ENCODE measurements at places on chromosomes 13 and 19.
A peak's percentile ranks its signal among the peaks of the same experiment; 100 is the strongest.

GRCh38 chr19:29088761-29089160 lies 124.2 kb downstream of the UQCRFS1 start:
- DNase-seq: no peak

DNA sequence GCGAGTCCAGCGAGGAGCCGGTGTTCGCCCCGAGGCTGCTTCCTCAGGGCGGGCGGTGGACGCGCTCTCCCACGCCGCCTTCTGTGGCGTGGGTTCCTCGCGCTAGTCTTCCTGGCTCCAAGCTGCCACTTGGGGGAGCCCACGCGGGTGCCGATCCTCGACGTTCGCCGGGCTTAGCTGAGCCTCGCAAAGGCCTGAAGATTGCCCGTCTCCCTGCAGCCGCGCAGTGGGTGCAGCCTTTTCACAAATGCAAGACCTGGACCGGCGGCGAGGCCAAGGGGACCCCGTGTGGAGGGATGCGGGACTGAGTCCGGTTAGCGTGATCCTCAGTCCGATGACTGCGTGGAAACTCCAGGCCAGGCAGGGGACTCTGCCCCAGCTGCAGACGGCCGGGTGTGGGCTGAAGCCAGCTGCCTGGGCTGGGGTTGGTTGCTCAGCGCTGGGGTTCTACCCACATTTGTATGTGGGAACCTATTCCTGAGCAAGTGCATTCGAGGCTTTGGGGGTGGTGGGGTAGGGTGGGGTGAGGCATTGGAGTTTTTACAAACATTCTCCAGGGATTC lies 16.6 kb upstream of the LRP3 start:
- no peak for DNase-seq

DNA sequence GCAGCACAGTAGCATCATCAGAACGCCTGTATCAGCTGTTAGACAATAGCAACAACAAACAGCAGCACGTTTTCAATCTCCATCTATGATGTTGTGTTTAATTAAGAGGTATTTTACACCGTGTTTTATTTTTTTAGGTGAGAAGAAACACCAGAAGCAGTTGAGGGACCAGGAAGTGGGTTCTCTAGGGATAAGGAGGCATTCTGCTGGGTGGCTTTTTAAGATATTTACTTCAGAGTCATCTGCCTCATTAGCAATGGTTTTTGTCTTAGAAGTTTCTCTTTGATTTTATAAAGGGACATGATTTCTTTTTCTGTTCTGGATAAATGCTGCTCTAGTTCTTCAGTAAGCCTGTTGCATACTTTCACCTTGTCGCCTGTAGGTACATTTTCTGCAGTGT lies 8.2 kb downstream of the CKAP2 start:
- DNase-seq: no peak

DNA sequence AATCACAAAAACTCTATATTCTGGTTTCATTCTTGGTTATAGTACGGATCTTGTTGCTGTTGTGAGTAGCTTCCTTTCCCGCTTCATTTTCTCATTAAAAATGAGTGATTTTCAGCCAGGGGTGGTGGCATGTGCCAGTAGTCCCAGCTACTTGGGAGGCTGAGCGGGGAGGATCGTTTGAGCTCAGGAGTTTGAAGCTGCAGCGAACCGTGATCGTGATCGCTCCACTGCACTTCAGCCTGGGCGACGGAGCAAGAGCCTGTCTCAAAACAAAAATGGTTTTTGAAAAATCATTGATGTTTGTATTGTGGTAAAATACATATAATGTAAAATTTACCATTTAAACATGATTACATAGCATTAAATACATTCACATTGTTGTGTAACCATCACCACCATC lies 71.6 kb upstream of the TM9SF2 start:
- DNase-seq: no peak

DNA sequence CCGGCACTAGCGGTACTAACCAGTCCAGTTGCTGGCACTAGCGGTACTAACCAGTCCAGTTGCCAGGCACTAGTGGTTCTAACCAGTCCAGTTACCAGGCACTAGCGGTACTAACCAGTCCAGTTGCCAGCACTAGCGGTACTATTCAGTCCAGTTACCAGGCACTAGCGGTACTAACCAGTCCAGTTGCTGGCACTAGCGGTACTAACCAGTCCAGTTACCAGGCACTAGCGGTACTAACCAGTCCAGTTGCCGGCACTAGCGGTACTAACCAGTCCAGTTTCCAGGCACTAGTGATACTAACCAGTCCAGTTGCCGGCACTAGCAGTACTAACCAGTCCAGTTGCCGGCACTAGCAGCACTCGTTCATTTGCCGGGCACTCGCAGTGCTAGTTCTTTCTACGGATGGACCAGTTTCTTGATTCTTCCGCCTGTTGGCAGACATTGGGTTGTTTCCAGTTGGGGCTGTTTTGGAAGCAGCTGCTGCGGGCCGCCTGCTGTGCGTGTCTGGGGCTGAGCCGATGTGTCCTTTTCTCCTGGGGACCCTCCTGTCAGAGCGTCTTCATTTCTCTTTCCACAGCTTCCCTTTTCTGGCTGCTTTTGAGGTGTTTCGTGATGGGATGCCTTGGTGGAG lies 123.4 kb upstream of the MCF2L start:
- DNase-seq: no peak

DNA sequence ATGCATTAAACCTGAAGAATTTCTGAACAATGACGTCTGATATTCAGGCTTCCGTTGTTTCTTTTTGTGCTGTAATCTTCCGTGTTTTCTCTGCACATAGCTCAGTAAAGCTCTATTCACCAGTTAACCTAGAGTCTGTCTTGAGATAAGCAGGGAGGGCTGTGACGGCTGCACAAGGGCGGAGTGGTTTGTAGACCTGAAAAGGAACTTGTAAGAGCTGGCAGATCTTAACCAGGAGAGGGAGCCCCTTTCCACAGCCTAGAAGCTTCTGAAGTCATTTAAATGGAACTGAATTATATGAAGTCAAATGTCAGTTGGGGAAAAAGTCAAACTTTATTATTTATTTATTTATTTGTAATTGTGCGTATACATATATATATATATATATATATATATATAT lies 27.5 kb downstream of the DPRX start:
- peak; percentile 71 for DNase-seq

DNA sequence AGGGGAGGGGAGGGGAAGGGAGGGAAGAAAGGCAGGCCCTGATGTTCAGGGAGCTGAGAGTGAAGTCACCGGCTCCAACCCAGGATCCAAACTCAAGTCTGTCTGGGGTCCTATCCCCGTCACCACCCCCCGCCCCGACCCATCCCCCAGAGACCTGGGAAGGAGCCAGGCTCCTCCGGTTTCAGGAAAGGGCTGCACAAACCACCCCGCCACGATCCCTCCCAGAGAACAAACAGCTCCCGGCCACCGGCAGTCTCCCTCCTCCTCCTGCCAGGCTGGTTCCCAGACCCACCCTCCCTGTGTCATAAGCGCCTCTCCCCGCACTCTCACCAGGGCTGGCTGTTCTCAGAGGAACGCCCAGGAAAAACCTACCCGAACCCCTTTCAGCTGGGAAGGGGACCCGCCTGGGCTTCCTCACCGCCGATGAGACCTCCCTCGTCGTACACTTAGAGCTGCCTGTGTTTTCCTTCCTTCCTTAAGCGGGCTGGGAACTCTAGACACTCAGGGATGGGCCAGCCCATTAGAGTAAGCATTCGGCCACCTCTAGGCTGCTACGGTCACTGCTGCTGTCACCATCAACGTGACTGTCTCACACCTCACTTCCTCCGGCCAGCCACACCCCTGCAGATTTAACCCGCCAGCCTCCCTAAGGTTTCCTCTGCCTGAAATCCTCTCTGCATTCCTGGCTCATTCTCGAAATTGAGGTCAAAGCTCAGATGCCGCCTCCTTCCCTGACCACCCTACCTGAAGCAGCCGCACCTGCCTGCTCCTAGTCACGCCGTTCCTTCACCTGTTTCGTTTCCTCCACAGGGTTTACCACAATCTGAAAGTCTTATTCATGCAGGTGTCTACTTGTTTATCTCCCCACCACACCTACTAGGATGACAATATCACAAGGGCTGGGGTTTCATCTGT lies 6.3 kb upstream of the RDH13 start:
- no peak for DNase-seq

DNA sequence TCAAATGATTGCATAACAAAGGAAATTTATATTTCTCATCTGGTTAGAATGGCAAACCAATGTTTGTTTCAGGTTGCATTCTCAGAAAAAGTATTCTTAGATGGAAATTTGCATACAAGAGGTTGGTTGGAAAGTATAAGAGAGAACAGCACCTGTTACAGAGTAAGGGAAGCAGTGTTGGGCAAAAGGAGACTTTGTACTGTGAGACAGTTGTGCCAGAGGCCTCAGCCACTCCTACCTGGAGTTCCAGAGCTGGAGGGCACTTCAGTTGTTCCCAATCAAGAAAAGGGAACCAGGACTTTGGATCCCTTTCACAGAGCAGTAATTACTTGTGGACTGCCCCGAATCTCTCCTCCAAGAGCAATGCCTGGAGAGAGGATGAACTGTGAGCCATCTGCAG lies 81.8 kb downstream of the SPRY2 start:
- no peak for DNase-seq

- no peak for DNase-seq
These were observed 10.8 kb upstream of the C19orf33 start for GRCh38 chr19:38293281-38293680.

DNA sequence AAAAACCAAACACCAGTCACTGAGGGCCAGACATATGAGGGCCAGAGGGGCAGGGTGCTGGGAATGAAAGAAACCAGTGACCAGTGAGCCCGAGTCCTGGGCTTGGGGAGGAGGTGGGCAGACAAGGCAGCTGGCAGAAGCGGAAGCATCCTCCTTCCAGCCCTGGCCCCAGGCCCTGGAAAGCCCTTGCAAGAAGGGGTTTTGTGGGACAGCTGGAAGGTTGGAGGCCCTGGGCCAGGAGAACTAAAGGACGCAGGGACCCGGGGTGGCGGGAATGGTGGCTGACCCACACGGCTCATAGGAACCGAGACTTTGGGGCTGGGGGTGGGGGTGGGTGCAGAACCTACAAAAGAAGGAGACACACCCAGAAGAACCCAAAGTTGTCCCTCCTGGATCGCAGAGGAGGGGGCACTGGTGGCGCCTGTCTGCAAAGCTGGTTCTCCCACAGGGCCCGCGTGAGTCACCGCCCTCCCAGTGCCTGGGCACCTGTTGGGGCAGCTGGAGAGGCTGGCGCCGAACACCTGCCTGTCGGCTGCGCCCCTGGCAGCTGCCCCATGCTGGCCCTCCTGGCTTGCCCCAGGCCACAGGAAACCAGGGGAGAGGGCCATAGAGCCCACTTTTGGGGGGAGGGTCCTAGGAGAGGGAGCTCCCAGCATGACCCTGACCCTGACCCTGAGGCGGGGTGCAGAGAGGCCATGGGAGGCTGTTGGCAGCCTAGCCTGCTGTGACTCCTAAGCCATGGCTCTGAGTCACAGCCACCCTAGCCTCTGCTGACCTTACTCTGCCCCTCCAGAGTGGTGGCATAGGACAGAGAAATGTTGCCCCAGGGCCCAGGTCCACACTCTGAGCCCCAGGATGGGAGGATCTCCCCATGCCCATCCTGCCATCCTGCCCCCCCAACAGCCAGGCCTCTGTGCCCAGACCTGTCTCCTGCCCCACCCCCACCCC lies 802 bp downstream of the DMPK start:
- no peak for DNase-seq

DNA sequence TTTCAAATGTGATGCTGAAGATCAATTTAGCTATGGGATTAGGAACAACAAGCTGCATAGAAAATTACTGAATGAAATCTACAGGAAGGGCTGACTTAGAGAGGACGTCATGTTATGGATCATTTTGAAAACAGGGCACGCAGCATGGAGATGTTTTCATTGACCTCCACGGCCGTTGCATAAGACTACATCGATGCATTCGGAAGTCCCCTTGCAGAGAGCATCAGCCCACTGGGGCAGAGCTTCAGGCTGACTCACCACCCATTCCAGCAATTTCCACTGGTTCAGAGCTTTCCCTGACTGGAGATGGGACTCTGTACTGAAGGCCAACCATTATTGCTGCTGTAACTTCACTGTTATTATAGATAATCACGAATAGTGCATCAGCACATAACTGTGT lies 305.3 kb downstream of the IRS2 start:
- no peak for DNase-seq

DNA sequence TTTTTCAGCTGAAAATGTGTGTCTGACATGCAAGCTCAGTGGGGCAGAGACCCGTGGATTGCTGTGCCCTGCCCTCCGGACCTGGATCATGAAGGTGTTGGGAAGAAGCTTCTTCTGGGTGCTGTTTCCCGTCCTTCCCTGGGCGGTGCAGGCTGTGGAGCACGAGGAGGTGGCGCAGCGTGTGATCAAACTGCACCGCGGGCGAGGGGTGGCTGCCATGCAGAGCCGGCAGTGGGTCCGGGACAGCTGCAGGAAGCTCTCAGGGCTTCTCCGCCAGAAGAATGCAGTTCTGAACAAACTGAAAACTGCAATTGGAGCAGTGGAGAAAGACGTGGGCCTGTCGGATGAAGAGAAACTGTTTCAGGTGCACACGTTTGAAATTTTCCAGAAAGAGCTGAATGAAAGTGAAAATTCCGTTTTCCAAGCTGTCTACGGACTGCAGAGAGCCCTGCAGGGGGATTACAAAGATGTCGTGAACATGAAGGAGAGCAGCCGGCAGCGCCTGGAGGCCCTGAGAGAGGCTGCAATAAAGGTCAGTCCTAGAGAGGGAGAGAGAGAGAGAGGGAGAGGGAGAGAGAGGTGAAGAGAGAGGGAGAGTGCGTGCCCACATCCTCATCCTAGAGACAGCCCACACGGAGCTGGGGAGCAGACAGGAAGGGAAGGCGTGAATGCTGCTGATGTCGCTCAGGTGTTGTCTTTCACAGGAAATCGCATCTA lies 5.1 kb upstream of the DCUN1D2 start:
- DNase-seq: no peak

GRCh38 chr19:33291623-33292534 lies 10.5 kb downstream of the CEBPA start:
- no peak for DNase-seq

- DNase-seq: no peak
These were observed 8.1 kb downstream of the RAB20 start for GRCh38 chr13:110553417-110553816.

DNA sequence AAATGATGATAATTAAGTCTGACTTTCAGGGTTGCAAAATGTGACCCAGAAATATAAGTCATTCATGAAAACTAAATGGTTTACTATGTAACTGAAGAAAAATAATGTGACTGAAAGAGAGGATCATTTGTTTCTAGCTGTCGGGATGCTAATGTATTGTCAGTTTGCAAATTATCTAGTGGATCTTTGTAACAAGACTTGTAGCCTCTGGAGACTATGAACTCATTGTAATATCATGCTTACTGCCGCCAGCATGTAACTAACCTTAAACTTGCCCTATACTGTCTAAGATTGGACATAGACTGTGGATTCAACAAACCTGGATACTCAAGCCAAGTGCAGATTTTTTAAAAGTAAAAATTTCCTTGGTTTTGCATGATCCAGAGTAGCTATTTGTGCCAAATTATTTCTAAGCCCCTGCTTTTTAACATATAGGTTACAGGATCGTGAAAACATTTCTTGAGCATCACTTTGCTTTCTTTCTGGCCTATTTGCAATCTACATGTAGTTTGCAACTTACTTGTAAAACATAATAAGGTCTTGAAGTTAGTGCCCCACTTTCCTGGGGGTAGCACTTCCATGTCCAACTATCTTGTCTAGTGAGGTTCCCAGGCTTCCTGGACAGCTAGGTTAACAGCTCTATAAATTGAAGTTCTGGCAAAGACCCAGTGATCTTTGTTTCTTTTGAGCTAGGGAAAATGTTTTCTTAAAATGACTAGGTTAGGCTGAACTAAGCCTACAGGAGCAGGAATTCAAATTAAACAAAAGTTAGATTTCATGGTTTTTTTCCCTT lies 3.3 kb upstream of the POSTN start:
- DNase-seq: no peak

- DNase-seq: no peak
These were observed 42.4 kb upstream of the ZNF737 start for GRCh38 chr19:20607943-20608342.

Data from hematopoietic multipotent progenitor cell treated with erythropoietin and hydrocortisone succinate and interleukin-3 and kit ligand, for 8 days (in vitro differentiated cells).